Stimulated activated CD4-positive, alpha-beta T cell treated with anti-CD3 and anti-CD28 coated beads, Interleukin-1b, Interleukin-23, amount 100 ng/mL, for 1 hour (primary cell): ENCODE measurements at places on chromosomes 4 and X.

- no peak for DNase-seq
These were observed 59.7 kb upstream of the WDR44 start for GRCh38 chrX:118286066-118286762.

GRCh38 chr4:183556947-183557346 is 52.1 kb downstream of the ING2 start:
- DNase-seq = no peak

DNA sequence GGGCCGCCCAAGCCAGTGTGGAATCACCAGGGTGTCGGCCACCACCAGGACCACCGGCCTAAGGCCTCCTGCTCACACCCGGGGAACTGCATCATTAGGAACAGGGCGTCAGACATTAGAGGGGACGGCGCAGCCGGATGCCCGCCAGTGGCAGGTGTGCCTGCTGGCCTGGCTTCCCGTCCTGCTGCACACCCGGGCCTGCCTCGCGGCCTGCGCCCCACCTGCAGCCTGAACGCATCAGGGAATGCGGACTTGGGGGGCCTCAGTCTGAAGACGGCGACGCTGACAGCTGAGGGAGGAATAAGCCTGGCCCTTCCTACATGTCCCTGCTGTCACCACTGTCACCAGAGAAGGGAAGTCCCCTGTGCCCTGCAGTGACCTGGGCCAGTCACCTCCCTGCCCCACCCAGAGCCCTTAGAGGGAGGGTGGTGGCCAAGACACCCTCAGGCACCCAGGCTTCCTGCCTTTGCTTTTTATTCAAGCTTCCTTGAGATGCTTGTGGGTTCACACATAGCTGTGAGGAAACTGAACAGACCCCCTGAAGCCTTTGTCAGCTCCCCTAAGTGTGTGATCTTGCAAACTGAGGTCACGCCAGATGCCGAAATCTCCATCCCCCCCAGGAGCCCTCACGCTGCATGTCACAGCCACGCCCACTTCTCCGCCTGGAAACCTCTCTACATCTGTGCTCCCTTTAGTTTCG is 3.2 kb downstream of the DGKQ start:
- no peak for DNase-seq

- no peak for DNase-seq
These were observed 38.4 kb upstream of the SCOC start for GRCh38 chr4:140335076-140335475.

- DNase-seq = no peak
These were observed 366.5 kb downstream of the ZNF674 start for GRCh38 chrX:46178763-46179162.

DNA sequence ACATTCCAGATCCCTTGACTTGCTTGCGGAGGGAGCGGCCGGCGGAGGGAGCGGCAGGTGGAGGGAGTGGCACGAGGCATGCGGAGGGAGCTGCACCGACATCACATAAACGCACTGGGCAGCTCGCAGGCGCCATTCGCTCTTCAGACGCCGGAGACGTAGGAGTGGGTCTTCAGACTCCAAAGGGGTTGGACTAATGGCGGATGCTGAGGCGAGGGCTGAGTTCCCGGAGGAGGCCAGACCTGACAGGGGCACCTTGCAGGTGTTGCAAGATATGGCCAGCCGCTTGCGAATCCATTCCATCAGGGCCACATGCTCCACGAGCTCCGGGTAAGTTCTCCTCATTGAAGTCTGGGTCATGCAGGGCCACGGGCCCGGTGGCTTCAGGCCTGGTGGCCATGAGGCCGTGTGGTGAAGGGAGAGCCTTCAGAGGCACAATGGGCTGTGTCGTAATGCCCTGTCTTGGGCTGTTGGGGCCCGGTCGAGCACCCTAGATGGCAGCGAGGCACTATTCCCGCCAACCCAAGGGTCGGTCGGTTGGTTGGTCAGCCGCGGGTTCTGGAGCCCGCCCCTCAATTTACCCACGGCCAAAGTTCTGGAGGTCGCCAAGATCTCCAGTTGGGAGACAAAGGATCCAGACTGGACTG is at the start of gene TKTL1:
Gene TKTL1 (plus strand): TSS at position 132 of the 647 bp plus-strand sequence. CDS start 65 bp downstream, at position 197.
- DNase-seq = no peak

DNA sequence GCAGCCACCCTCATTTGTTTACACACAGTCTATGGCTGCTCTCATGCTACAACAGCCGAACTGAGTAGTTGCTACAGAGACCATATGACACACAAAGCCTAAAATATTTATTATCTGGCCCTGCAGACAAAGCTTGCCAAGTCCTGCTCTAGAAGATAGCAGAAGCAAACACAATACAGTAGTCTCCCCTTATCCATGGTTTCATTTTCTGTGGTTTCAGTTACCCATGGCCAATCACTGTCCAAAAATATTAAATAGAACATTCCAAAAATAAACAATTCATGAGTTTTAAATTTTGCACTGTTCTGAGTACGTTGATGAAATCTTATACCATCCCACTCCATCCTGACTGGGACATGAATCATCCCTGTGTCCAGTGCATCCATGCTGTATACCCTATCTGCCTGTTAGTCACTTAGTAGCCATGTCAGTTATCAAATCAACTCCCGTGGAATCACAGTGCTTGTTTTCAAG is 40.2 kb upstream of the ZNF81 start:
- no peak for DNase-seq

- no peak for DNase-seq
These were observed 38.2 kb downstream of the C4orf50 start for GRCh38 chr4:5979981-5980380.

GRCh38 chr4:165986956-165987698 is 114.1 kb downstream of the TLL1 start:
- no peak for DNase-seq

DNA sequence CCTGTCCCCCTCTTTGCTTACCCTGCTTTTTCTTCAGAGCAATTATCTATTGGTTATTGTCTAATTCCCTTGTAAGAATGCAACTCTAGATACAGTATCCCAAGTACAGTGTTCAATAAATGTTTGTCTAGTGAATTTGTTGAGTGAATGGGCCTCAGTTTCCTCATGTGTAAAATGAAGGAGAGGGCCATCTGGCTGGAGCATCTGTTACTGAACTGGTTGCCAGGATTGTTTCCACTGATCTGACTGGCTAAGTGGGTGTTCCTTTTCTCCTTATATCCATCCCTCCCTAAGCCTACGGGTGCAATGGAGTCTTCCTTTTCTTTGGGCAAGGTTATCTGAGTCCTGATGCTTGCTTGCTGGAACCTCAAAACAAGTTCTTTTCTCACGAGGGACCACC is 185.2 kb upstream of the RPS6KA3 start:
- DNase-seq = no peak

- no peak for DNase-seq
These were observed 102.0 kb upstream of the LSM6 start for GRCh38 chr4:146073517-146073916.

DNA sequence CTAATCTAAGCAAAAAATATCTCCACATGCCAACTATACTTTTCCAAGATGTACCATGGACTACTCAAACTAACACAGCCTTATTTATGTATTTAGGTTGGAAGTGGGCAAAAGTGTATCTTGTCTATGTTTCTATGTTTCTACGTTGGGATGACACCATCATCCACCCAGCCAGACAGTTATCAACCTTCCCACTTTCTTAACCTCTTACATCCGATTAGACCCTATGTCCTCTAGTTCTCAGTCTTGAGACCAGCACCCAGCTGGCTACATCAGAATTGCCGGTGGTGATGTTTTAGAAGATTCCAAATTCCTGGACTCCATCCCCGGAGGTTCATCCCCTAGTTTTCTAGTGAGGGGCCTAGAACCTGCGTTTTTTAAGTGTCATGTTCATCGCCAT is 1.0 kb upstream of the AASDH start:
- no peak for DNase-seq

DNA sequence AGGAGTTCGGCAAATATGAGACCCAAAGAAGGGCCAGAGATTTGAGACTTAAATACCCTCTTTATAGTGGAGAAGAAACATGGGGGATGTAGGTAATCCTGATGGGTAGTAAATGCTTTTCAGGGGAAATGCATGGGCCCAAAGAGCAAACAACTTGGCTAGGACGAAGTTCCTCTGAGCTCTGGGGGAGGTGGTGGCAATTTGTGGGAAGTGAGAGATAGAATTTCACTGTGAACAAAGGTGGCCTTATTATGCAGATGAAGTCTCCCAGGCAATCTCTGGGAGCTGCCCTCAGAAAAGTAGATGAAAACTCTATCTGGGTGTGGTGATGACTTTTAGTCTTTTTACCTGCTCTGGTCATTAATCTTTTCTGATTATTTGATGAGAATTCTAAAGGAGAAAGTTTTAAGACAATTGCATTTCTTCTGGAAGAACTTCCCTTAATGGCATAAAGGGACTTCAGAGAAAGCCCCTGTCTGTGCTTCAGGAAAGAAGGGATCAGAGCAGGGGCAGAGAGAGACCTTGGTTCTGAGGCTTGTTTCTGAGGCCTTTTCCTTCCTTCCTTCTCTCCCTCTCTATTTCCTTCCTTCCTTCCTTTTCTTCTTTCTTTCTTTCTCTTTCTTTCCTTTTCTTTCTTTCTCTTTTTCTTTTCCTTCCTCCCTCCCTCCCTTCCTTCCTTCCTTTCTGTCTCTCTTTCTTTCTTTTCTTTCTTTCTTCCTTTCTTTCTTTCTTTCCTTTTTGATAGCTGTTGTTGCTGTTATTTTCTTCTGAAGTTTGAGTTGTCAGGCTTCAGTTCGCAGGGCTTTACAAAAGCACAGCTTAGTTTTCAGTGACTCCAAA is 37.5 kb upstream of the MAOA start:
- DNase-seq = no peak

GRCh38 chr4:35918491-35918977 is 325.8 kb downstream of the ARAP2 start:
- no peak for DNase-seq

DNA sequence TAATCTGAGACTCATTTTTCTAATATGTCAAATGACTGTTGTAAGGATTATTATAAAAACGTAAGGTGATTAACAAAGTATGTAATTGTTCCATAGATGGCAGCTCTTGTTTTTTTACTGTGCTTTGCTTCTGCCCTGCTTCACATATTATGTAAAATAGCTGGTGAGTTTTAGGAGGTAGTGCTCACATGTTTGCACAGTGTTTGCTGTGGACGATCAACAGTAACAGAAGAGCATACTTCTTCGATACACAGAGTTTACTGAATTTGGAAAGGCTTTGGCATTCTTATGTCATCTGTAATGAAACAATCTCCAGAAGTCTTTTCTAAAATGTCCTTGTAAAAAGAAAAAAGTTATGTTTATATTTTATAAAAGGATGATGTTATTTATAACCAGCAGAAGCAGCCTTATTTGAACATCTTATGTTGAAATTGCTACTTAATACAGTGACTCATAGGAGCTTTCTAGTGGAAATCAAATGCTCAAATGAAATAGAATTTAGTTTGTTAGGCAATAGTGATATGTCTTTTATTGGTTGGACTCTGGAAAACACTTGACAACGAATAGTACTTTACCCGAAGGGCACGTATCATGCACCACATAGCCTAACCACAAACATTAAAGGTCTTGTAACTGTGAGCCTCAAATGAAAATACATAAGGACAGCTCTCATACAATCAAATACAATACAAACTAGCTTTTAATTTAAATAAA is 1.9 kb upstream of the MTTP start:
- DNase-seq = no peak

GRCh38 chr4:30901461-30902451 is 181.6 kb downstream of the PCDH7 start:
- DNase-seq = no peak

GRCh38 chr4:139315221-139315675 is 13.0 kb upstream of the NDUFC1 start:
- no peak for DNase-seq

GRCh38 chrX:38871129-38872029 is 70.1 kb downstream of the MID1IP1 start:
- no peak for DNase-seq

GRCh38 chr4:84503495-84504437 is 4.7 kb upstream of the NKX6-1 start:
- no peak for DNase-seq

DNA sequence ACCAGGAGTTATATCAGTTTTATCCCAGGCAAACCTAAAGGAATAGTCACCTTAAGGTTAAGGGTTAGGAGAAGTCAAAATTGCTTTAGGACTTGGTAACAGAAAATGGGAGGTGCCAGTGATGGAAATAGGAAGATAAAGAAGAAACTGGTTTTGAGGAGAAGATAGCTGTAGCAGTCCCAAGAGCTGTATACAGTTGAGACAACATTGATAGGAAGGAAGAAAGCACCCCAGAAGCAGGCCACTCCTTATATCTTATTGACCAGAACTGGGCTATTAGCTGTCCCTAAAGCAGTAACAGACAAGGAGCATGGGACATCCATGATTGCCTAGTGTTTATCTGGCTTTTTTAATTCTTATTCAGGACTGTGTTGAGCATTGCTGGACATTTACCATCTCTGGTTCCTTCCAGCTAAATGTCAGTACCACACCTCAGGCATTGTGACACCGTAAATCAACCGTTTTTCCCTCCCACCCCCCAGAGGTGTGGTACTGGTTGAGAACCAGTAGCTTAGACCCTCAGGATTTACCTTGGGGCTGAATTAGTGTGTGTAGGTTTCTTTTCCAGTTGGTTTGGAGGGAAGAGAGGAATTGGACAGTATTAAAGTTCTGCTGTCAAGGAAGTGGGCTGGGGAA is 2.0 kb upstream of the PGRMC2 start:
- no peak for DNase-seq

- no peak for DNase-seq
These were observed 16.6 kb downstream of the COQ2 start for GRCh38 chr4:83267830-83268475.

GRCh38 chrX:109533631-109534030 is 3.0 kb upstream of the NXT2 start:
- DNase-seq = no peak

DNA sequence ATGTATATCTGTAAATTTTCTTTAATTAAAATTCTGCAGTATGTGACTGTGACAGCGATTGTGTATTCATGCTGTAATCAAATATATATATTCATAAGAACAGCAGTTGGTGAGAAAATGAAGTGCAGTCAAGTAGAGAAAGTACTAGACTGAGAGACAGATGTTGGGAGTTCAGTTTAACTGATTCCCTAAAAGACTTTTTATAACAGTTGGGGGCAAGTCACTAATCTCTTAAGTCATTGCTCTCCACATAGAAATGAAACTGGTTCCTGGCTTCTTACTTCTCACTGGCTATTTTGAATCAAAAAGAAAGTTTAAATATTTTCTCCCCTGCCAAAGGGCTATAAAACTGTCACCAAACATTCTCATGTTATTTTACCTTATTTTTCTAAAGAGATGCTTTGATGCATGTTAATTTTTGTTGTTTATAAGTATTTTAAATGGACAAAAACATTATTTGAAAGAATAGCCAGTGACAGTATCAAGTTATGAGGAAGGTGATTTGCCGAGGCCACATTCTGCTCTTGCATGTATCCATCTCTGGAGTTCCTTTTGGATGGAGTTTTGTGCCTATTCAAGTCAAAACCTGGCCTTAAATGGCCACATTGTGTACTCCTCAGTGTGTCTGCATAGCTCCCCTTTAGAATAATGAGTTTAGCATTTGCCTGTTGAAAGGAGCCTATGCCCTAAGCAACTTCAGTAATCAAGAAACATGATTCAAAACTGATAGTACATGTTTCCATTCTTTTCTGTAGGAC is 30.8 kb downstream of the EXOC1 start:
- DNase-seq = no peak

GRCh38 chrX:11791090-11791489 is 33.1 kb downstream of the MSL3 start:
- DNase-seq = no peak

GRCh38 chr4:168551211-168551610 is 54.4 kb downstream of the PALLD start:
- DNase-seq = no peak
